ENCODE measurements at places on chromosomes 3 and 15.
A peak's percentile ranks its signal among the peaks of the same experiment; 100 is the strongest.

- peak; percentile 60 for DNase-seq
These were observed at the start of the genes MRPL46 and MRPS11 for GRCh38 chr15:88467073-88467934. MRPL46 (minus strand) TSS chr15:88467388; CDS start chr15:88467377, 11 bp downstream. MRPS11 (plus strand) TSS chr15:88467708; CDS start chr15:88467718, 10 bp downstream.

- DNase-seq, result no peak
These were observed at the start of gene ECE2 for GRCh38 chr3:184275961-184276910. ECE2 (plus strand) TSS chr3:184276022; CDS start chr3:184276154, 132 bp downstream.

GRCh38 chr3:26438981-26439884 is 183.3 kb upstream of the LRRC3B start:
- DNase-seq, result no peak

DNA sequence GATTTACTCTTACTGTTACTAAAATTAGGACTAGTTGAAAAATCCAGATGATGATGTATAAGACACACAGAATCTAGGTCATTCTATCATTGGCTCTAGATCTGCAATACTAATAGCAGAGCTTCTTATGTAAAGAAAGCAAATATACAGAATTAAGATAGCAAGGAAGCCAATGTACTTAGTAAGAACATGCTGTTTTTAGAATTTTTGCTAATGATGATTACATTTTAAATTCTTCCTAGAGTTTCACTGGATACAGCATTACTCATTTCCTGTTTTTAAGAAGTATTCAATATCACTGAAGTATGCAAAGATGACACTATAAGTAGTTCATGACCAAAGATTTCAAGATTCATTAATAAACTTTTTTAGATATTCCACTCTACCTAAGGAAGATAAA is 60.7 kb downstream of the CFAP20DC start:
- no peak for DNase-seq

- DNase-seq, result no peak
These were observed 16.6 kb upstream of the TTBK2 start for GRCh38 chr15:42937143-42937542.

GRCh38 chr3:46381625-46382024 is 10.9 kb downstream of the CCR5 start:
- DNase-seq, result no peak

- no peak for DNase-seq
These were observed 13.5 kb upstream of the LINGO1 start for GRCh38 chr15:77646104-77646694.

GRCh38 chr15:101115786-101116680 is 135.8 kb downstream of the CHSY1 start:
- DNase-seq, result no peak

GRCh38 chr15:41772720-41773331 is 1.5 kb upstream of the MAPKBP1 start:
- DNase-seq, result peak; percentile 49

DNA sequence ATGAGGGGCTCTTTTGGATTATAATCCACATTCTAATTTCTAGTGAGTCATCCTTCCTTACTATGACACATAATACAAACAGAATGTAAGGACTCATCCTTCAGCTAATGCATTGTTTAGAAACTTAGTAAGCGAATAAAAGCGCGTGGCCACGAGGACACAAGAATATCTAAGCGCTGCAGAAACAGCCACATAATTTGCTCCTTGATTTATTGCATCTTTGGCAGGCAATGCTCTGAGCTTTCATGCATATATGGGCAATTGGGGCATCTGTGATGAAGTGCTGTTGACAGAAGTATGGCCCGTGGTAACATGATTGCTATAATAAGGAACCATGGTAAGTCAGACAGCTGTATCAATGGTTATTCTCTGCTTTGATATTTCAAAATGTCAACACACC is 191.3 kb upstream of the ZNF385D start:
- DNase-seq, result no peak

DNA sequence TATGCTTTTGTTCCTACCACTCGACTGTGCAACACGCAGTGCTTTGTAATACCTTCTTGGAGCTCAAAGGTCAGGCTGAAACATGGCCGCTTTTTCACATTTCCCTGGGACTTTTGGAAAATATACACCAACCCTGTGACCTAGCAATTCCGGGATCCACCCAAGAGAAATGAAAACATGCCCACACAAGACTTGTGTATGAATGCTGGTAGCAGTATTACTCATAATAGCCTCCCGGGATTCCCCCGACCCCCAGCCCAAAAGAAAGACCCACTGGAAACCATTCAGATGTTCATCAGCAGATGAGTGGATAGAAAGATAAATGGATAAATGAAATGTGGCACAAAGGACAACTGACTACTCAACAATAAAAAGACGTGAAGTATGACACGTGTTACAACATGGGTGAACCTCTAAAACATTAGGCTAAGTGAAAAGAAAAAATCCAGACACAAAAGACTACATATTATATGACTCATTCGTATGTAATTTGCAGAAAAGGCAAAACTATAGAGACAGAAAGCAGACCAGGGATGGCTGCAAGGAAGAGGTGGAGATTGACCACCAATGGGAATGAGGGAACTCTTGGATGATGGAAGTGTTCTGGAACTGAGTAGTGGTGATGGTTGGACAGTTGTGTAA is 104.1 kb downstream of the PGPEP1L start:
- no peak for DNase-seq

DNA sequence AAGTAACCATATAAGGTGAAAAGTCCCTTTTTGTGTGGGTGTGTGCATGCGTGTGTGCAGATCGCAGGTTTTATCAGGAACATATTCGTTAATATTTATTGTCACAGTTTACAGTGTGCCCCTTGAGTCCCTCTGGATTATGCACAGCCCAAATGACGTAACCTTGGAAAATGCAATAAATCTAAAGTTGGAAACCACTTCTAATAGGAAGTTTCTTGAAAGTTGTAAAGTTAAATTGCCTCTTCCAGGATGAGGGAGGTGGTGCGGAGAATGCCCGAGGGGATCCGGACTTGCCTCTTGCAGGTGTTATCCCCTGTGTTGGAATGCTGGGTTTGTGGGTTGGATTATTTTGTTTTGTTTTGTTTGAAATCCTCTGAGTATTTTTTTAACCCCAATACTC is 143.3 kb downstream of the CMSS1 start:
- no peak for DNase-seq

- no peak for DNase-seq
These were observed 142.7 kb downstream of the FNDC3B start for GRCh38 chr3:172181932-172182586.

GRCh38 chr3:17089314-17089700 is 204.6 kb downstream of the PLCL2 start:
- DNase-seq, result no peak

- DNase-seq, result no peak
These were observed 350.1 kb upstream of the PROK2 start for GRCh38 chr3:72134989-72135451.

DNA sequence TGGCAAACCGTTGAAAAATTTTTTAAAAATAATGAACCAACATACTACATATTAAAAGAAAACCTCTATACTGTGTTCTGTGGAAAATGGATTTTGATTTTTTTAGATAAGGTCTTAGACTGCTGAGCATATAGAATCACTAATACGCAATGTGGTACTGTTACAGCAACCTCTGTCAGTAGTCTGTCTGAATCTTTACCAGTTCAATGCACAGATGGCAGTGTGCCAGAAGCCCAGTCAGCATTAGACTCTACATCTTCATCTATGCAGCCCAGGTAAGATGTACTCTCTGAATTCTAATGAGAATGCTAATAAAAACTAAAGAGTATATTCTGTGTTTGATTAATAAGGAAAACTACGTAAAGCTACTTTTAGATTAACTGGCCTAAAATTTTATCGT is 31.3 kb upstream of the FAH start:
- DNase-seq, result no peak

- no peak for DNase-seq
These were observed 3.2 kb downstream of the ITGB5 start for GRCh38 chr3:124883766-124884473.

DNA sequence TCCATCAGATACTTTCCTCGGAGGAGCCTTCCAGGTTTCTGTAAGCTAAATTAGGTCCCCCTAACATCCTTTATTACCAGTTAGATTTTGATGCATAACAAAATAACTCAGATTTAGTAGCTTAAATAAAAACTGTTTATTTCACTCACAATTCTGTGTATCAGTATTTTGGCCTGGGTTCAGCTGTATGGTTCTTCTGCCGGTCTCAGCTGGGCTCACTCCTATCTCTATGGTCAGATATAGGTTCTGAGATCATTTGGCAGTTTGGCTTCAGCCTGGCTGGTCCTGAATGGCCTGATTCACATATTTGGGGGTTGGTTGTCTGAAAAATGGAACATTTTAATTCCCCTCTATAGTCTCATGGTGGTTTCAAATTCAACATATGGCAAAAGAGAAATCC is 1125.3 kb downstream of the TBL1XR1 start:
- no peak for DNase-seq

DNA sequence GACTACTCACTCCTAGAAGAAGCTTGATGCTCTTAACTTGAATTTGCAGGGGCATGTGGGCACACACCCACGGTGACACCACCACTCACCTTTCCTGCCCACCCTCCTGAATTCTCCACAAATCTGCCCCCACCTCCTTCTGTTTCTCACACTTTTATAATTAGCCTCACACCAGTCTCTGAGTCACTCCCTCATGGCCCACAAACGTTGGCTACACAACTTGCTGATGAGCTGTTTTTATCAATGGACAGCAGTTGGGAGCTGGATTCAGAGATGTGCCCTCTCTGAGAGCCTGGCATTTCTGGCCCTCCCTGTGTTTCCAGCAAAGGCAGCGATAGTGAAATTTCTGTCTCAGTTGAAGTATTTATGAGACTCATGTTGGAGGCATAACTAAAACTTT is 1.3 kb downstream of the COLQ start:
- DNase-seq, result no peak

GRCh38 chr15:69393831-69394491 is 20.2 kb upstream of the KIF23 start:
- no peak for DNase-seq

GRCh38 chr15:66164788-66165187 is 88.8 kb downstream of the MEGF11 start:
- no peak for DNase-seq

- DNase-seq, result no peak
These were observed 174.2 kb upstream of the ATP10A start for GRCh38 chr15:26037369-26037768.

GRCh38 chr3:127449486-127450212 is 140.9 kb downstream of the TPRA1 start:
- DNase-seq, result no peak

GRCh38 chr15:81301815-81302399 is 22.0 kb downstream of the STARD5 start:
- peak; percentile 78 for DNase-seq

DNA sequence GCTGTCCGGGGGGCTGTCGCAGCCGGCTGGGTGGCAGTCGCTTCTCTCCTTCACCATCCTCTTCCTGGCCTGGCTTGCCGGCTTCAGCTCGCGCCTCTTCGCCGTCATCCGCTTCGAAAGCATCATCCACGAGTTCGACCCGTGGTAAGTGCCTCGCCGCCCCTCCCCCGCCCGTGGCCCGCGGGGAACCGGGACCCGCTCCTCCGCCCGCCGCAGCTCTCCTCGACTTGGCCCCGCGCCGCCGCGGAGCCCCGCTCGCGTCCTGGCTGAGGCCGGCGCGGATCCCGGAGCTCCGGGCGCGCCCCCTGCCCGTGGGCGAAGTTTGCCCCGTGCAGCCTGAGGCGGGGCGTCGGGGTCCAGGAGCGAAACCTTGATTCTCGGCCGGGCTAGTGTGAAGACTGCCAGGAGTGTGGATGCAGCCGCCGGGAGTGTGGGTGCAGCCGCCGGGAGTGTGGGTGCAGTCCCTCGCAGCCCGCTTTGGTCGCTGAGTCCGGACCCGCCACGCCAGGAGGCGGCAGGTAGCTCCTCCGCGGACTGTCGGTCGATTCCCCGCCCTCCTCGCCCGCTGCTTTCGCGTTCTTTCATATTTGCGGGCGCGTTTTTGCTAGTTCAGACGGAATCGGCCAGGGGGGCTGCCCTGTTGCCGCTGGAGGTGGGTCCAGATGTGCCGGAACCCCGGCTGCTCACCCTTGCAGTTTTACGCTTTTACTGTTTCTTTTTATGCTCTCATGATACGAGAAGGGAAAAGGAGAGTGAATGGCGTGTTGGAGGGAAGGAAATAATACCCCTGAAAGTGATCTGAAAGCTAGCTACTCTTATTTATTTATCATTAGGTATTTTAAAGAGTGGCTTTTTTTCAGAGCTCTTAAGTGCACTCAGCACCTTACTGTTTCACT is 692 bp downstream of the STT3B start:
- DNase-seq, result no peak

DNA sequence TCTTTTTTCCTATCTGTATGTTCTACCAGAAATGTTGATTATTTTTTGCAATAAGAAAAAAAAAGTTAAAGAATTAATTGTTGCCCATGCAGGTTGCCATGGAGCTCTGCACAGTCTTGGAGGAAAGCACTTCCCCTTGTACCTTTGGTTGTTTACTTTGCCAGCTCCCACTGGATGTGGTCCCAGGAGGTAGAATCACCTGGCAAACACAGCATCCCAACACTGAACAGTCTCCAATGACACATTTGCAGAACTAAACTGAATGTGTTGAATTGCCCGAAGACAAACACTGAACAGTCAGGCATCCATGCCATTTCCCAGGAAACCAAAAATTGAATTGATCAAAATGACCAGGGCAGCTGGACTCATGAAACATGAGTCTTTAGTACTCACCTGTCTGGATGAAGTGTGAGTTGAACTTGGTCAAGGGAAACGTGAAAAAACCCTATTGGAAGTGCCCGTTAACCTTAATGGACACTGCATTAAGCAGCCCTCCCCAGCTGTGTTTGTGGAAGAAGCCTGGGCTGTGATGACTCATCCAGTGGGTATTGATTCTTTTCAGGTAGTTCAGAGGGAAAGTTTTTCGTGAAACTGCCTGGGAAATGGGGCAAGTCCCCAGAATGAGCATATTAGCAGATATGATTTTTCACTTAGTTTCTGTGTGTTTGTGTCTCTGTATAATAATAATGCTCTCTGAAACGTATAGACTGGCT is 284.7 kb upstream of the STT3B start:
- no peak for DNase-seq

GRCh38 chr3:159763011-159763601 is 225.5 kb upstream of the IL12A start:
- DNase-seq, result no peak

DNA sequence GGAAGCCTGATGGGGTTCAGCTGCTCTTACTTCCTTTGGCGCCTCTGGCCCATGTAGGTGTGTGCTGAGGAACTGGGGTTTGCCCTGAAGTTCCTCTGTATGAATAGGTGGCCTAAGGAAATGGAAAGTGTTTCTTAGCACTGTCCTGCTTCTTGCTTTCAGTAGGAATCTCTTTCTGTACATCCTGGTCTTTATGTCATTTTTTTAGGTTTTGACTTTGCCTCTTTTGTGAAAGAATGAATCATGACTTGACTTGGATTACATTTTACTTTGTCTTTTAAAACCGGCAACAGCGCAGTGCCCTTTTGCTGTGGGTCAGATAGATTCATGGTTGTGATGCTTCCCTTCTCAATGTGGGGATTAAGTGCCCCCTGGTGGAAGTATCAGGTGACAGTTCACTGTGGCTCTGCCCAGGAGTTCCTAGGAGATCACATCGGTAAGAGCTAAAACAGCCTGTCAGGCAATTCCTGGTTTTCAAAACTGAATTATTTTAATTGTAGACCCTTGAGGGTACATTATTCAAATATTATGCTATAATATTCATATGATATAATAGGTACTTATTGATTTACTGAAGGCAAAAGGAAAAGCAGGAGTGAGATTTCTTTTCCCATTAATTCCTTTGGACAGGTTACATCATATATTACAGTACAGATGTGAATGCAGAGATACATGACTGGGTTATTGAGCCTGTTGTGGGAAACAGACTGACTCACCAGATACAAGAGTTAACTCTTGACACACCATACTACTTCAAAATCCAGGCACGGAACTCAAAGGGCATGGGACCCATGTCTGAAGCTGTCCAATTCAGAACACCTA is 95.4 kb downstream of the HCN4 start:
- no peak for DNase-seq

All from GM12864 (cell line).